CD4-positive, alpha-beta T cell treated with Interleukin-10 for 1 hour (primary cell): ENCODE measurements at places on chromosomes 16 and 17.

DNA sequence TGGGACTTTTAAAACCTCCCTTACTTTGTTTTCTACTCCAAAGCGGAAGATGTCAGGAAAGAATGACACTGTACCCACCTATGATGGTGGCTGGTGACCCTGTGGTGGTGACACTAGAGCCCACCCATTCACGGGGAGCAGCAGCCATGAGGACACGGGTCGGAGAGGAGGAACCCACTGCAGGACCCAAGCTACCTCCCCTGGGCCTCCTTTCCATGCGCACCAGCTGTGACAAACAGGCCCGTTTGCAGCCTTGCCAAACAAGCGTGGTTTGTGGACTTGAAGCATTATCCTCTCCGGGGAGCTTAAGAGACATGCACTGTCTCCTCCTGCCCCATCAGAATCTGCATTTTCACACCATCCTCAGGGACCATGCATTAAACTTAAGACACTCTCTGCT, 85.6 kb downstream of the ZFHX3 start:
- DNase-seq: no peak

- peak; percentile 79 for DNase-seq
These were observed 29.3 kb downstream of the MXRA7 start for GRCh38 chr17:76681222-76682137.

DNA sequence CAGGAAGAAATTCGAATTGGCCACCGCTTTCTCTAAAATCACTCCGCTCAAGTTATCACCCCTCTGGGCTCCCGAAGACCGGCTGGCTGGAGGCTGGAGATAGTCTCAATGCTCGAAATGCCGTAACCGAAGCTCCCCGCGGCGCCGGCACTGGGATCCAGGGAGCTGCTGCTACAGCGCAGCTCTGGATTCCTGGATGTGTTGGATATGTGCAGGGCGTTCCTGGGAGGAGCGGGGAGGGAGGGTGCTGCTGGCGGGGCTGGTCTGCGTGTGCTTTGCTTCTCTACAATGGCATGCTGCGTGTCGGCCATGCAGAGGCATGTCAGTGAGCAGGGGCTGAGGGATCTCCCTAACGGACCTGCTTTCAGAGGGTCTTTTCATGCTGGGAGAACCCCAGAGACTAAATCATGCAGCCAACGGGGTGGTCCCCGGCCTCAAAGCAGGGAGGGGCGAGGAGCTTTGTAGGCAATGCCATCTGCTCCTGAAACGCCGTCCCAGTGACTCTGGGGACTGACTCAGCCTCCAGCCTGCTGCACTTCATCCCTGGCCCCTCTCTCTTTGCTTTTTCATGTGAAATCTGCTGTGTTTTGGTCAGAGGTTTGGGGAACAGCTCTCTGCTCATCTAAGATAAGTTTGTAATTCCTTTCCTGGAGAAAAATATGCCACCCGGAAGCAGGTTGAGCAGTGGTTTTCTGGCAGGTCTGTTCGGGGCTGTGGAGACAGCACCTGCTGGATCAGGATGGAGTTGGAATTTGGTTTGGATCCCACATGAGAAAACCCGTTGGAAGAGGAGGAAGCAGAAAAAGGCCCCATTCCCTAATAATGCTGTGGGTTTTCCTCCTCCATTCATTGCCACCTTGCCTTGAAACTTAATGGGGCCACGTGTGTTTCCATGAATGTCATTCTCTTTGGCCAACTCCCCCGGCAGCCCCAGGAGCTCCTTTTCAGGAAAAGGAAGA, 311.4 kb downstream of the SEC14L1 start:
- no peak for DNase-seq

- DNase-seq: no peak
These were observed 12.9 kb downstream of the TRIM37 start for GRCh38 chr17:59093702-59094231.

GRCh38 chr16:9417898-9418297, 326.5 kb downstream of the HAPSTR1 start:
- no peak for DNase-seq

DNA sequence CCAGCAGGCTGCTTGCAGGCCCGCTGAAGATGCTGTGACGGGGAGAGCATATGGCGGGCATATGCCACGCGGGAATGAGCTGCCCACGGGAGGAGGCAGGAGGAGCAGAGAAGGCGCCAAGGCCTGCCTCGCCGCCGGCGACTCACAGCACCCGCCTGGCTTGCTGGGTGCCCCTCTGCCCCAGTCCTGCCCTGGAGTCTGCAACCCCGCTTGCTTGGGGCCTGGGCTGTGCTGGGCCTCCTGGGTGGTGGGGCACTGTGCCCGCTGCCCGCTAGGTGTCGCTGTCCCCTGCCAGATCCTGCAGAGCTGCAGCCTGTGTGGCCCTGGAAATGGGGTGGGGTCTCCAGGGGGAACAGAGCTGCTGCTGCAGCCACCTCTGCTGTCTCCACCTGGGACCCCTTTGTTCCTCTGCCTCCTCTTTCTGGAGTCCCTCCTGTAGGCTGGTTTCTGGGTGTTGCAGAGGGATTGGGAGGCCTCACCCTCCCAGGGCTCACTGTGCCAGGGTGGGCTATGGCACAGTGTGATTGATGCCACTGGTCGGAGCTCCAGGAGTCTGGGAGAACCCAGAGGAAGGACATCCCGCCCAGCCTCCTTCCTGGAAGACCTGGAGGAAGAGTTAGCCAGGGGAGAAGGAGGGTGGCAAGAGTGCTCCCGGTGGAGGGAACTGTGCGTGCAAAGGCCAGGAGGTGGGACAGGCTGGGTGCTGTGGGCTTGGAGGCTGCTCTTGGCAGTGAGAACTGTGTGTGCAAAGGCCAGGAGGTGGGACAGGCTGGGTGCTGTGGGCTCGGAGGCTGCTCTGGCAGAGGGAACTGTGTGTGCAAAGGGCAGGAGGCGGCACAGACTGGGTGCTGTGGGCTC, 141.0 kb upstream of the CIBAR2 start:
- peak; percentile 52 for DNase-seq

DNA sequence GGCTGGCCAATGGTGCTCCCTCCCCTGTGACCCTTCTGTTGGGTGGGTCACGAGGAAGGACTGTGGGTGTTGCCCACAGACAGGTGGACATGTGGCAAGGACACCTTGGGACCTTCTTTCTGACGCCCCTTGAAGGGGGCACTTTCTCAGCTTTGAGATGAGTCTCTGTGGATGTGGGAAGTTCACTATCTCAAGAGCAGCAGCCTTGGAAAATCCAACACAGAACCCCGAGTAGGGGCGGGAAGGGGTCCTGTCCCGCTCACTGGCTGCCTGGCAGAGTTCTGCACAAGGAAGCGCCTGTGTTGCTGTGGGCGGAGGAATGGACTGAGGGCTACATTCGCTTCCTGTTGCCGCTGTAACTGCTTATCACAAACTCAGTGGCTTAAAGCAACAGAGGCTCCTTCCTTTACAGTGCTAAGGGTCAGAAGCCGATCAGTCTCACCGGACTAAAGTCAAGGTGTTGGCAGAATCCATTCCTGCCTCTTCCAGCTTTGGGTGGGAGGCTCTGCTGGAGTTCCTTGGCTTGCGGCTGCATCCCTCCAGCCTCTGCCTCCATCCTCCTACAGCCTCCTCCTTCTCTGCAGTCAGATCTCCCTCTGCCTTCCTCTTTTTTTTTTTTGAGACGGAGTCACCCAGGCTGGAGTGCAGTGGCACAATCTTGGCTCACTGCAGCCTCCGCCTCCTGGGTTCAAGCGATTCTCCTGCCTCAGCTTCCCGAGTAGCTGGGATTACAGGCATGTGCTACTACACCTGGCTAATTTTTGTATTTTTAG, 305.2 kb downstream of the SEC14L1 start:
- DNase-seq: peak; percentile 62

GRCh38 chr17:61343576-61343975, 56.1 kb upstream of the TBX2 start:
- no peak for DNase-seq

GRCh38 chr17:5096731-5097100, 15.0 kb downstream of the ZNF232 start:
- DNase-seq: no peak

- peak; percentile 30 for DNase-seq
These were observed 114.0 kb downstream of the C16orf95 start for GRCh38 chr16:87203060-87203656.

GRCh38 chr16:8853150-8853549, 15.7 kb downstream of the CARHSP1 start:
- DNase-seq: no peak

DNA sequence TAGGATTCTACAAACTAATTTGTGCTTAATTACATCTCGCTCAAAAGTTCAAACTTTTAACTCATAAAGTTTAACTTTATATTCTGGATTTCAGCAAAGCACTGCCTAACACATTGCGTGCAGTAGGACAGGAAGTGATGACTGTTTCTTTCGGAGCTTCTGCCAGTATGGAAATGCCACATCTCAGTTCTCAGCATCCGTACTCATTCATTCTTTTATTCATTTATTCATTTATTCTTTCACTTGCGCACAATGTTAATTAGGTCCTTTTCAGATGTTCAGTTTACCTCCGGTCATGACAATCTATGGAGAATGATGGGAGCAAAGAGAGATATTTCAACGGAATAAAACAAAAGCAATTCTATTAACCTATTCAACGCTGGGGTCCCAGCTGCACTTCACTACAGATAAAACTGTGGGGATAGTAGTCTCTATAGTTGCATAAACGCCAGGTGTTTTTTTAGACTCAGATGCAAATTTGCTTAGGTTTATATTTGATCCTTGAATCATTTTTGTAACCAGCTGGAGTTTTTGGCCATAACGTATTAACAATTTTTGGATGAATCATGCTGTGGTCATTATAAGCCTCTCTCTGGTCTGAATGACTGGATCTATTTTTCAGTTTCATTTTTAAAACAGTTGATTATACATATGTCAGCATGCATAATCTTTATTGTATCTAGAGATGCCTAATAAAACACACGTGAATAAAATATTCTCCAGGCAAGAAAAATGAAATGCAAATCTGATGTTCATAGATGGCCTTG, 143.9 kb downstream of the KCNJ2 start:
- no peak for DNase-seq
